ENCODE measurements at places on chromosomes 1 and 21.

DNA sequence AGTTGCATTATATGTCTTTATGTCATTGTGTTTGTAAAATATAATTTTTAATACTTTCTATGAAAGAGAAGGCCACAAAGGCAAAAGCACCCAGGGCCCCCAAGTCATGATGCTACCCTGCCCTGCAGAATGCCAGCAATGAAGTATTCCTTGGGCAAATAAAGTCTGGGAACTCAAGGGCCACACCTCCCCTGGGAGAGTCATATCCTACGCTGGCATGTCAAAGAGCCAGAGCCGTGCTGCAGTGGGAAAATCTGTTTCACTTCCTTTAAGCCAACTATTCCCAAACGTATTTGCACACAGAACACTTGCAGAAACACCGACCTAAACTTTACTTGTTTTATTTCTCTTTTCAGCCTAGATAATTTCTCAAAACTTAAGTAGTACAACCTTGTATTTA is 98.4 kb upstream of the KAZN start:
- no peaks in the 10 kb centered on the region for H3K4me1 ChIP-seq
- H3K27me3 ChIP-seq = peaks cover 8% of the 10 kb centered on the region
- H3K4me3 ChIP-seq = no peak overlapping the region
- no peak for DNase-seq
- H3K36me3 ChIP-seq = no peaks in the 10 kb centered on the region
- no peak overlapping the region for H3K27ac ChIP-seq

DNA sequence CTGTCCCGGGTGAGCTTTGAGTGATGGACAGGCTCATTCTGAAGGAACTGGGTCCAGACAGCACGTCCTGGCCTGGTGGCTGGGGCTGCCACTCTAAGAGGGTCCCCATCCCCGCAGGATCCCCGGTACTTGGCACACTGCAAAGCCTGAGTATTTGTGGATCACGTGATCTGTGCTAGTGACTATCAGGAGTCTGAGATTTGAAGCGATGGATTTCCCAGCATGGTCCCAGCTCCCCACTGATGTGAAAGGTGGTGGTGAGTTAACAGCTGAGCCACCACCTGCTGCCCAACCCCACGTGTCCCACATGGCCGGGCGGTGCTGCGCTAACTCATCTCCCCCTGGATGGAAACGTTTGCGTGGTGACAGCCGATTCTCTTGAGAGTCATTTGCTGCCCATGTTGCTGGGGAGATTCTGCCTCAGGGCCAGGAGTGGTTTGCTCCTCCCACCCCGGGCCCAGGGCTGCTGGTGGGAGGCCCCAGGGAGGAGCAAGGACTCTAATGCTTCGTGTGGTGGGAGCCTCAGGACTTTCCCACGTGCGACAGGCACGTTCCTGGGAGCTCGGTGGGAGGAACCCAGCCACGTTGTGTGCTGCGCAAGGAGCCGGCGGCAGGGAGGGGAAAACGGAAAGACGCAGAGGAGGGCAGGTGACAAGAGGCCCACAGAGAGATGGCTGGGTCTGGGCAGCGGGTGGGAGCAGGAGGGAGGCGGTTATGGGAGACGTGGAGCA is 15.1 kb downstream of the FAAP20 start:
- H3K27me3 ChIP-seq = no peaks in the 10 kb centered on the region
- peaks cover 14% of the 10 kb centered on the region for H3K36me3 ChIP-seq
- H3K27ac ChIP-seq = no peak overlapping the region
- H3K4me3 ChIP-seq = no peak overlapping the region
- no peak for DNase-seq
- peaks cover 2% of the 10 kb centered on the region for H3K4me1 ChIP-seq

- H3K4me3 ChIP-seq = no peak overlapping the region
- H3K36me3 ChIP-seq = peaks cover 6% of the 10 kb centered on the region
- peaks cover 7% of the 10 kb centered on the region for H3K4me1 ChIP-seq
- no peaks in the 10 kb centered on the region for H3K27me3 ChIP-seq
These were observed 79.1 kb upstream of the GPR88 start for GRCh38 chr1:100458661-100459357.

DNA sequence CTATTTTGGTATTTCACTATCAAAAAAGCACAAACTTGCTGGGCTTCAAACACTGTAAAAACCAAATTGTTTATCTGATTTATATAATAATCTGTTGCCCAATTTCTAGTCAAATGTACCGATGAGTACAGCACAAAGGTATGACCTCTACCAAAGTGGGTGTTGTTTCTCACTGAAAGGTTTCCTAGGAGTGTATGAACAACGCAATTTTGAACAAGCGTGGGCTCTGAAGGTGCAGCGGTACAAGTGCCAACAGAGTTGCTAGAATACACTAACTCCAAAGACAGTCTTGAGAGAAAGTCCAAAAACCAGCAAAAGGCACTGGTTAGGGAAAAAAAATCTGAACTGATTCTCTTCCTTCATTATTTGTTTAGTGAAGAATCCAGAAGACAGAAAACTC is 130.4 kb downstream of the ATP1B1 start:
- DNase-seq = no peak
- H3K27ac ChIP-seq = no peak overlapping the region
- no peaks in the 10 kb centered on the region for H3K27me3 ChIP-seq
- H3K4me1 ChIP-seq = no peaks in the 10 kb centered on the region
- H3K36me3 ChIP-seq = peaks cover 10% of the 10 kb centered on the region

- no peak overlapping the region for H3K4me3 ChIP-seq
- H3K4me1 ChIP-seq = peaks cover under 1% of the 10 kb centered on the region
- no peak for DNase-seq
These were observed 71.3 kb downstream of the HLX start for GRCh38 chr1:220950576-220950975.

- H3K36me3 ChIP-seq = peaks cover 2% of the 10 kb centered on the region
- H3K4me1 ChIP-seq = no peaks in the 10 kb centered on the region
- no peaks in the 10 kb centered on the region for H3K27me3 ChIP-seq
- H3K27ac ChIP-seq = no peak overlapping the region
These were observed 11.1 kb downstream of the EEIG2 start for GRCh38 chr1:108570998-108571401.

GRCh38 chr1:54413295-54413694 is 7.1 kb upstream of the SSBP3 start:
- H3K27me3 ChIP-seq = peaks cover 16% of the 10 kb centered on the region
- no peaks in the 10 kb centered on the region for H3K36me3 ChIP-seq
- no peak for DNase-seq
- no peak overlapping the region for H3K27ac ChIP-seq
- H3K4me3 ChIP-seq = no peak overlapping the region
- peaks cover 21% of the 10 kb centered on the region for H3K4me1 ChIP-seq
